ENCODE measurements at places on chromosomes 5 and 9.

GRCh38 chr5:35826056-35826455 lies 30.6 kb upstream of the IL7R start:
- DNase-seq = no peak

DNA sequence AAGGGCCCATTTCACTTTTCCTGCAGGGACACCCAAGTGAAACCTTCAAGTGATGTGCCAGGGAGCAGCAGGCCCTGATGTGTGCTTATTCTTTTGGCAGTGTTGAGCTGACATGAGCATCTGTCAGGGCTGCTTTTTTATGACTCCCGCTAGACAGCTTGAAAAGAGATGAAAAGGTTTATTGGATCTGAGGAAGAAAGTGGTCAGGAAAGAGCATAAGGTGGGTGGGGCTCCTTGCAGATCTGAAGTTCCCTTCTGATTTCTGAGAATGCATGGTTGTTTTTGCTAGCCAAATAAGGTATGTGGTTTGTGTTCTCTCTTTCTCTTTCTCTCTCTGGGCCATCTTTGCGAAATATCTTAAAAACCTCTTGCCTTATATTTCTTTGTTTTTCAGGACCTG lies 316.1 kb downstream of the DMRT2 start:
- no peak for DNase-seq

DNA sequence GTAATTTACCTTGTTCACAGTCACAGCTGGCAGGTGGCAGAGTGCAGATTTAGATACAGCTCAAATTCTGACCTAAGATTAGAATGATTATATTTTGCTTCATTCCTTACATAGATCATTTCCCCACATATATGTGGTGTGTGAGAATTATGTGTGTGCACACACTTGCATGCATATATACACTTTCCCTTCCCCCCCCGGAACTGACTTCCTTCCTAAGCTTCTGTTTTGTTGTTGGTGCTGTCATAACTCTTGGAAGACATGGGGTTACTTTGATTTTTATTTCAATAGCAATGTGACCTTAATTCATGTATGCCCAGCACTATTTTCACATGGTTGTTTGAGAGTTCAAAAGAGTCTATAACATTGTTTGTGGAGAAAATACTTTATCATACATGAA lies 112.8 kb downstream of the CMYA5 start:
- DNase-seq = peak; percentile 15

GRCh38 chr9:123657941-123658340 lies 272.0 kb downstream of the DENND1A start:
- DNase-seq = no peak

GRCh38 chr9:136091582-136092352 lies 3.3 kb downstream of the NACC2 start:
- DNase-seq = no peak

DNA sequence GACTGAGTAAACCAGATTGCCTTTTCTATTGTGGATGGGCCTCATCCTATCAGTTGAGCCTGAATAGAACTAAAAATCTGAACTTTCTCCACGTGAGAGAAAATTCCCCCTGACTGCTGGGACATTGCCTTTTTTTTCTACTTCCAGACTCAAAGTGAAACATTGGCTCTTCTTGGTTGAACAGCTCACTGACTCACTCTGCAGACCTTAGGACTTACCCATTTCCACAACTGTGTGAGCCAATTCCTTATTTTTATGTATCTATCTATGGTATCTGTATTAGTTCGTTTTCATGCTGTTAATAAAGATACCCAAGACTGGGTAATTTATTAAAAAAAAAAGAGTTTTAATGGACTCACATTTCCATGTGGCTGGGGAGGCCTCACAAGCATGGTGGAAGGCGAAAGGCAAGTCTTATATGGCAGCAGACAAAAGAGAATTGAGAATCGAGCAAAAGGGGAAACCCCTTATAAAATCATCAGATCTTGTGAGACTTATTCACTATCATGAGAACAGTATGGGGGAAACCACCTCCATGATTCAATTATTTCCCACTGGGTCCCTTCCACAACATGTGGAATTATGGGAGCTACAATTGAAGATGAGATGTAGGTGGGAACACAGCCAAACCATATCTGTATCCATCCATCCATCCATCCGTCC lies 306.7 kb upstream of the SLC24A2 start:
- DNase-seq = no peak

DNA sequence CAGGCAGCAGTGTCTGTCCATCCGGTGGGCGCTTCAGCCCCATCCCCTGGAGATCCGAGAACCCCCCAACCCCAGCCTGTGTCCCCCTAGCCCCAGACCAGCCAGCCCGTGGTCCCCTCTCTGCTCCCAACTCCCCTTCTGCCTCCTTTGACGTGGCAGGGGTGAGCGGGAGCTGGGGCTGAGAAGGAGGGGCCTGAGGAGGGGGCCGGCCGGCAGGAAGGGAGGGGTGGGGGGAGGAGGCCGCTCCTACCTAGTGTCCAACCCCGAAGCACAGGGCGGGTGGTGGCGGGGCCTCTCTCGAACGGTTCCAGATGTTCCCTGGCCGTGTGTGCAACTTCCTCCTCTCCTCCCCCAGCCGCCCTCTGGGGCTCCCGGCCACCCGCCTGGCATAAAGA lies 31.0 kb downstream of the GOLGA2 start:
- peak; percentile 98 for DNase-seq

DNA sequence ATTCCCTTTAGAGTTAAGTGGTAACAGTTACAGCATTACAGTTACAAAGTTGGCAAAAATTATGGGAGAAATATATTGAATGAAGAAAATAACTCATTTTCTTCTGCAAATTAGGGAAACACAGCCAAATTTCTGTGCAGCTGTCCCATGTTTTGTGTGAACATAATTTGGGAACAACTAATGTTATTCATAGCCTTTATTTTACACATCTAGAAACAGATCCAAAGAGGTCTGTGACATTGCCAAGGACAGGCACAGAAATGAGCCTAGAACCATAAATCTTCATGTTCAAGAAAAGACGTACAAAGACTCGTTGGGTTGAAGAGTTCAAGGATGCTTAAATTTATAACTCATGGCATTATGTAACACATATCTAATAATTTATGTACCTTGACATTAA lies 114.1 kb upstream of the TXNDC8 start:
- no peak for DNase-seq

- no peak for DNase-seq
These were observed 201.5 kb upstream of the S1PR3 start for GRCh38 chr9:88789785-88790184.

- DNase-seq = no peak
These were observed 146.4 kb downstream of the ACER2 start for GRCh38 chr9:19555214-19555613.

DNA sequence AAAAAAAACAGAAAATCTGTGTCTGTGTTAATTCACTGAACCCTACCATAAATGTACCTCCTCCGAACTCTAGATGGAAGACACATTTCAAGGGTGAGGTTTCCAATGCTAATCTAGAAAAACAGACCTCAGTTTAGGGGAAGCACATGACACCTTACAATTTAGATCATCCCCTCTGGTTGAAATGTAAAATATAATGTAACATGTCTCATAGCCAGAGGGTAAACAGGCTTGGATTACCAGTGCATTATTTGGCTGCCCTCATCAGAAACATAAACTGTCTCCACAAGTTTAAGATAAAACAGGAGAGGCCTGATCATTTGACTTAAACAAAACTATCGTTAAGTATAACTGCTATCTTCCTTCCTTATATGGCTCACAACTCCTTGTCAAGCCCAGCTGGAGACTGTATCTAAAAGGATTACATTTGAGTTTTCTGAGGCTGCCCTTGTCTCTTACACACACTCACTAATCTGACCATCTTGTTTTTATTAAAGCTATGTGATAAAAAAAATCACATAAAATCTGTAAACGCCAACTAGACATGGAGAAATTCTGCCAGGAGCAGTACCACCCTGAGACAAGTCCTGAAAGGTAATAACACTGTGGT lies 105.7 kb downstream of the LURAP1L start:
- DNase-seq = no peak

DNA sequence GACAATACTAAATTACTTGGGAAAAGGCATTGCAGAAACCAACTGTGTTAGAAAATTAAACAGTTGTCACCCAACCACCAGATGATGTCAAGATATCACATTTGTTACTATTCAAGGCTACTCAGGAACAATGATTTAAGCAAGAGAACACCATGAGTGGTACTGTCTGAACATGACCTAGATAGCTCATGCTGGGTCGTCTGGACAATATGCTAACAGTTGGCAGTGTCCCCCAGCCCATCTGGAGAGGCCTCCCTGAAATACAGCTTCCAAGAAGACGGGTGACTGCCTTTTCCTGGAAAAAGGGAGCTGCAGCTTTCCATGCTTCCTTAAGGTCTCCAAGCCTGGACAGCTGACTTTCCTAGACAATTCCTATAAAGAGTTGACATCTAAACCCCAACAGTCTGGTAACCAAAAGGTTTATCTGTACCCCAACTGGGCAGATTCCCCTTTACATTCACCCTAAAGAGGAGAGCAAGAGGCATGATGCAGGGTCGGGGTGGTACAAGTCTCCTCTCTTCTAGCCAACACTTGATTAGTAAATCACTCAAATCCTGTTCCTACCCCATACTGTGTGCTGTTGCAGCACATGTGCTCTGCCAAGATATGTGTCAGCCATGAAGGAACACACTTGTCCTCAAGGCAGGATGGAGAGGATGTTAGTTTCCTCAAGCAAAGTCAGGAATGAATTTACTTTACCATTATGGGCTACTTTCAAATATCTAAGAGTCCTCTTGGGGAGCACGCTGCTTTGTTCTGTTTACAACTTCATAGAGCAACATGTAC lies 433.0 kb downstream of the PDE4D start:
- DNase-seq = no peak

- no peak for DNase-seq
These were observed 392.6 kb upstream of the BRINP1 start for GRCh38 chr9:119761812-119762211.
